ENCODE measurements at places on chromosomes 5 and 9.

DNA sequence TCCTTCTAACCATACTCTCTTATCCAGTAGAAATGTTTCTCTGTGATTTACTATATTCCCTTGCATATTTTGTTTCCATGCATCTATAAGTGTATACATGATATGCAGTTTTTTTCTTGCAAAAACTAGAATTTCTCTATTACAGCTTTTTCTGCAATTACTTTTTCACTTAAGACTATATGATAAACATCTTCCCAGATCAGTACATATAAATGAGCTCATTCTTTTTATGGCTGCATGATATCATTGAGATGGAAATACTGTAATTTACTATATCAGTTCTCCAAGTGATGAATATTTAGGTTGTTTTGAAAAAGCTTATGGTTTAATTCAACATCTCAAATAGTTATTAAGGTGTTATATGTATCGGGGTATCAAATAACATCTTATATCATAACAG, 18.1 kb upstream of the ZNF608 start:
- DNase-seq: no peak

DNA sequence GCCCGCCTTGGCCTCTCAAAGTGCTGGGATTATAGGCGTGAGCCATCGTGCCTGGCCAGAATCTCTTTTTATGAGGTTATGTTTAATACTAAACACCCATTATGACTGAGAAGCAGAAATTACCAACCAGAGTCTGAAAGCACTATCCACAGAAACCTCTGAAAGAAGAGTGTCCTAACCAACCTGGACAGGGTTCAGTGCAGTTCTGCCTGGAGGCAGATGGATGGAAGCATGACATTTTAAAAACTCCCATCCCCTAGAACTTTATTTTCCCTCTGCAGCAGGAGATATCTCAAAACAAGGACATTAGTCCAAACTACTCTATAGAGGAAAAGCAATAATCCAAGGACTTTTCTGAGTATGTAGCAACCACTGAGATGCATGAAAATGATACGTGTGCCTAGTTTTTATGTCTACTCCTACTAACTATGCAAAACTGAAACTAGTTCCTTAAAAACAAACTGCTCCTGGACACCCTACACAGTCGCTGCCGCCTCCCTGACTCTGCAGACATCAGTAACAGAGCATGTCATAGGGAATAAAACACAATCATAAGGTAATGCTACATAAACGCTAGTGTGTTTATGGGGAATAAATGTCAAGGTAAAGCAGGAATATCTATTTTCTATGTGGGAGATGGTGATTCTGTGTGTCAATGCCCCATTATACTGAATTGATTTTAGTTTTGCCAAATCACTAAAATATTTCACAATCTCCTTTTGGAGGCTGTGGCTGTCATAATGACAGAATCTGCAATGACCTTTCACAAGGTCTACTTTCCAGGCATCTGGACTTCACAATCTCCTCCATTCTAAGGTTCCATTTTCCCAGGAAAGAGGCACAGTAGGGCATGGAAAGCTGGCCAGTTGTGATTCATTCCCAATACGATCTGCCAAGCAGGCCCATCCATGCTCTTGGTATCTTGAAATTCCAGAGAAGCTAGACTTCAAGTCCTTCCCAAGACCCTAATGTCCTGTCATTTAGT, 122.8 kb downstream of the SIL1 start:
- DNase-seq: no peak

- peak; percentile 48 for DNase-seq
Observed at GRCh38 chr9:3200331-3200774, 325.4 kb downstream of the RFX3 start.

DNA sequence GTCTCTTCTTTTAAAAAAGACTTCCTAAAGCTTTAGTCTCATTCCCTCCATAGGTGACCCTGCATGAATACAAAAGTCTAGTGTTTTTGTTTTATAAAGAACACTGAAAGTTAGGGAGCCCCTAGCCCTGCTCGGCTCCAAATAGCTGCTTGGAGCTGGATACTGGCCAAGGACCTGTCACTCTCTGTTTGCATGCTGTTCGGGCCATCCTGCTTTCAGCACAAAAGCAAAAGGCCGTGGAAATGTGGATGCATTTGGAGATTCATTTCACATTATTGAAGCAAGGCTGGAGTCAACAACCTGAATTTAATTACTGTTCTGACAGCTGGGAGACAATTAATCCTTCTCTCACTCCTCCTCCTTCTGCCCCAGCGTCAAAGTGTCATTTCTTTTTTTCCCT, 151.7 kb upstream of the NMUR2 start:
- no peak for DNase-seq

DNA sequence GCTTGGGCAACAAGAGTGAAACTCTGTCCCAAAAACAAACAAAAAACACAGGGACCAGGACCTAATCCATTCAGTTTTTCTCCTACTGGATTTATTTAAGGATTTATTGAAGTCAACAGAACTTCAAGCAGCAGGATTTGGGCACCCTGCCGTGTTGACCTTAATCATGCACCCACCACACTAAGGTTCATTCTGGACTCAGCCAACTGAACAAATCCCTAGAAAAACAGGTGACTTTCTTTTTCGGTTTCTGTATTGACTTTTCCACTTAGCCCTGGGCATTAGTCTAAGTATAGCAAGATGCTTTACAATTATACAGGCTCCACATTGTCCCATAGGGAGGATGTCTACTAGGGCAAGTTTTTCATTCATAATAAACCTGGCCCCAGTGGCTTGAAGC, 30.0 kb downstream of the ZNF131 start:
- DNase-seq: no peak

- no peak for DNase-seq
Observed at GRCh38 chr9:18456624-18457237, 17.2 kb upstream of the ADAMTSL1 start.

GRCh38 chr9:120609636-120610035, 29.7 kb upstream of the CDK5RAP2 start:
- no peak for DNase-seq

DNA sequence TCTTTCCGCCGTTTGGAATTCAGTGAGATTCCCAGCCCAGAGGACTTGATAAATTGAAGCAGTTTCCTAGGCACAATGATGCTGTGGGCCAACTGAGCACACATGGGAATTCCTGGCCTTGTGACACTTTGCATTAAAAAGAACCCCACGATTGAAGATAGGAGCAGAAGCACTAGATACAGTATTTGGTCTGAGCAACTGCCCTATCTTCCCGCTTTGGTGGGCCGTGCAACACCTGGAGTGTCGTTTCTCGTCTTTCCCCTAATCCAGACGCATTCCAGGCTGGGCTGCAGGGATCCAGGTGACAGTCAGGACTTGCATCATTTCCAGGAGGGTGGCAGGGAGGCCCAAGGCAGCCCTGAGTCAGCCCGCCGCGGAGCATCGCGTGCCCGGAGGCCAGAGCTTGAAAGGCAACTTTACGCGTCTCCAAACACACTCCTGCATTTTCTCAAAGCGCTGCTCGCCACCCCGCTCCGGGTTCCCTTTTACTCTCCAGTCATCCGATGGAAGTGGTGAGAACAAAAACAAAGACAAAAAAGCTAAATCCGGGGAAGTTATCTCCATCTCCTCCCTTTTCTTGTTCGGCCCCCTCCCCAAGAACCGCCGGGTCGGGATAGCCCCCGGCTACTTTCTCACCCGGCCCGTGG, 753 bp upstream of the STC2 start:
- DNase-seq: peak; percentile 91

DNA sequence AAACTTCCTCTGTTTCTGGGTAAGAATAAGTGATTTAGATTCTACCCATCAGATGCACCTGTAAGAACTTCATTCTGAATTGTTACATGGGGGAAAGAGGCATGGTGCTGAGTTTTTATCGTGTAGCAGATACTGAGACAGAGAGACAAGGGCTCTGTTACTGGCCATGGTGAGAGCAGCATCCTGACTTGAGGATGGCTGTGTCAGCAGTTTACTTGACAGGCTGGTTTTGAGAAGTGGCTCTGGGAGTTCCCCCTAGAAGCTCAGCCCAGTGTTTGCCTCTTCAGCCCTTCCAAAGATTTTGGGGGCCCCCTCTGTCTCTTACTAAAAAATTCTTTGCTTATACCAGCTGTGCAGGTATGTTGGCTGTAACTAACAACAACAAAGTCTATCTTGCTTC, 510.5 kb downstream of the LRRC70 start:
- no peak for DNase-seq

GRCh38 chr9:94057918-94058317, 26.3 kb upstream of the PTPDC1 start:
- DNase-seq: no peak

- no peak for DNase-seq
Observed at GRCh38 chr9:86257391-86257790, 2.1 kb downstream of the C9orf153 start.

DNA sequence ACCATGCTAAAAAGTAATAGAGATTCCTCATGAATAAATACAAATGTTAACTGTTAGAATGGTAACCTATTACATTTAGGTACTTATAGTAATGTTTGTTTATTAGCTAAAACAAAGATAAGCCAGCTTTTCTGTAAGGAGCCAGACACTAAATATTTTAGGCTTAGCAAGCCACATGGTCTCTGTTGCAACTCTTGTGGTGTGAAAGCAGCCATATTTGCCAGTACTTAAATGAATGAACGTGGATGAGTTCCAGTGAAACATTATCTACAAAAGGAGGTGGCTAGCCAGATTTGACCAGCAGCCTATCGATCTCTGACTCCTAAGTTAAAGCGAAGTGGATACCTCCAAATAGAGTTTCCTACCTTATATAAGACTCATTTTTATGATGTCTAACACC, 331.6 kb downstream of the CDH12 start:
- no peak for DNase-seq

DNA sequence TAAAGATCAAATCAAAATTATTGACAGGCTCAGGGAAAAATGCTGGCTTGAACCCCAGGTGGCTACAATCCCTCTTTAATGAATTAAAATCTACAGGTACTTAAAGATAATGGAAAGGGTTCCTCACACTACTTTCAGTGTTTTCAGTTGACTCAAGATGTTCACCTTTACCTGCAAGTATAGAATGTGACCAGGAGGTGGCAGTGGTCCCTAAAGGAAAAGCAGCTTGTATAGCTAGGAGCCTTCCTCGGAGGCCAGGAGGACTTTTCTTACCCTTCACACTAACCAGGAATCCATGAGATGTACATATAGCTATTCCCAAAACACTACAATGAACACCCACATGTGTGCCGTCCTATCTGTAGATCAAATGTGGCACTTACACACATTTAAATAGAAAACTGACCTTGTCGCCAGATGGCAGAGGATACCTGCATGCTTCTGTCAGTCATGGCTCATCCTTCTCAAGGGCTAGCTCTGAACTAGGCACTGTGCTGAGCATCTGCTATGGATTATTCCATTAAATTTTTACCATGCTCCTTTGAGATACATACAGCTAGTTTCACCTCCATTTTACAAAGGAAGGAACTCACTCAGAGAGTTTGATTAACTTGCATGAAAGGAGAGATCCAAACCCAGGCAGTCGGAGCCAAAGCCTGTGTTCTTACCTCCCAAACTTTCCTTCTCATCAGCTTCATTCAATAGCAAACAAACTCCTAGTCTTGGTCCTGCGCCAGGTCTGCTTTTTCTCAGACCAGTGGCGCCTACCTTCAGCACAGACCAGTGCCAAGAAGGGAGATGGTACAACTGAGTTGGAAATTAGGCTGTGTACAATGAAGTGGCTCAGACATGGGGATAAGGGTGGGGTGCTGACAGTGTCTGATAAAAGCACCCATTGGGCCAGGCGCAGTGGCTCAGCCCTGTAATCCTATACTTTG, 24.5 kb downstream of the C9orf152 start:
- peak; percentile 74 for DNase-seq

DNA sequence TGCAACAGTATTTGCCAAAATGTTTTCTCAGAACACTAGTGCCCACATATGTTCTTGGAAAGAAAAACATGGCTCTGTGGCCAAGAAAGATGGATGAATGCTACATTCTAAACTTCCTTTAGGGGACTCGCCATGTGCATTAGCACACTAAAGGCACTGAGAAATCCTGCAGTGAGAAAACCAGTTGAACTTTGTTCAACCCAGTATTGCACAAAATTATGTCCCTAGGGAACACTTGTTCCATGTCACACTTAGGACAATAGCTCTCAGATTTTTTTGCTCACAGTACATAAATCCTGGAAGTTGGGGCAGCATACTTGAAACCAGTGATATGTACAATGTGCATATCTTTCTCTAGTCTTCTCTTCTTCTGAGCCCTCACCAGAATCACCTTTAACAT, 96.6 kb downstream of the ADRB2 start:
- DNase-seq: no peak

DNA sequence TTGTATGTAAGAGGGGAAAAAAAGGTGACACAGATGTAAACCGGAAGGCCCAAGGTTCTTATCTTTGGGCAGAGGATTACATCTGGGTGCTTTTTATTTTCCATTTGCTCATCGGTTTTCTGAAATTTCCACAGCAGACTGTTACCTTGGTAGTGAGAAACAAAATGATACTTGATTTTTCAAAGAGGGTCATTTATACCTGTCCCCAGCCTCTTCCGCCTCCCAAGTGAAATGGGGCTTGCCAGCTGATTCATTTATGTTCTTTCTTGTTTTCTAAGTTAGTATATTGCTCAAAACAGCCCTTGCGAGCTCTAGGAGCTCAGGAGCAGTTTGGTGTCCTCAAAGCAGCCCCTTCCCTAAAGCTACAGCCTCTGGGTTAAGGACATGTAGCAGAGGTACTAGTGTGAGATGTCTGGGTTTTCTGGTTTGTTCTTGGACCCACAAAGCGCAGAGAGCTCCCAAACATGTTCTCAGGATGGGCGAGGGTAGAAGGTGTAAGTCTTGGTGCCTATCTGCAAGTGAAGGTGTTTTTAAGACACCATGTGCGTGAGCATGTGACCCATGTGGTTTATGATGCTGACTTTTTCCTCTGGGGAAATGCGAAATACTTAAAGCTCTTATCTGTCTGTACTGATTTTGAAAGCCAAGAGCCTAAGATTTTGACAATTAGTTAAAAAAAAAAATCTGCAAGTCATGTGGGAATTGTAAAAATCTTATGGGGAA, 38.3 kb downstream of the DAPK1 start:
- no peak for DNase-seq

DNA sequence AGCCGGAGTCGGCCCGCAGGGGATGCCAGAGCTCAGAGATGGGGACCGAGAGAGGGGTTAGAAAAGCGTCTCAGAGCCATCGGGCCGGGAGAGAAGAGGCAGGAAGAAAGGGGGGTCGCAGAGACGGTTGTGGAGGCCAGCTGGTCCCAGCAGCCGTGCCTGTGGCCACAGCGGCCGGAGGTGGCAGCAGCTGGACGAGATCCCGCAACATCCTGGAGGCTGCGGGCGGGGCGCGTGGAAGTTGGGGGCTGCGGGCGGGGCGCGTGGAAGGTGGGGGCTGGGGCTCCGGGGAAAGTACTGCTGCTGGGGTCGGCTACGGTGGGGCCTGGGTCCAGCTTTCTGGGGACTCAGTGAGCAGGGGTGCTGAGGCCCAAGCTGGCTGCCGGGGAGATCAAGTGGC, 34.4 kb upstream of the EGFL7 start:
- no peak for DNase-seq
